ENCODE measurements at places on chromosomes 12 and 14.
A peak's percentile ranks its signal among the peaks of the same experiment; 100 is the strongest.

GRCh38 chr12:117064049-117064448 is 35.2 kb downstream of the TESC start:
- no peak for DNase-seq

GRCh38 chr14:106185837-106186233 is 659.5 kb downstream of the TMEM121 start:
- DNase-seq, result peak; percentile 57

- no peak for DNase-seq
These were observed 71.2 kb downstream of the GALNT4 start for GRCh38 chr12:89453121-89453978.

DNA sequence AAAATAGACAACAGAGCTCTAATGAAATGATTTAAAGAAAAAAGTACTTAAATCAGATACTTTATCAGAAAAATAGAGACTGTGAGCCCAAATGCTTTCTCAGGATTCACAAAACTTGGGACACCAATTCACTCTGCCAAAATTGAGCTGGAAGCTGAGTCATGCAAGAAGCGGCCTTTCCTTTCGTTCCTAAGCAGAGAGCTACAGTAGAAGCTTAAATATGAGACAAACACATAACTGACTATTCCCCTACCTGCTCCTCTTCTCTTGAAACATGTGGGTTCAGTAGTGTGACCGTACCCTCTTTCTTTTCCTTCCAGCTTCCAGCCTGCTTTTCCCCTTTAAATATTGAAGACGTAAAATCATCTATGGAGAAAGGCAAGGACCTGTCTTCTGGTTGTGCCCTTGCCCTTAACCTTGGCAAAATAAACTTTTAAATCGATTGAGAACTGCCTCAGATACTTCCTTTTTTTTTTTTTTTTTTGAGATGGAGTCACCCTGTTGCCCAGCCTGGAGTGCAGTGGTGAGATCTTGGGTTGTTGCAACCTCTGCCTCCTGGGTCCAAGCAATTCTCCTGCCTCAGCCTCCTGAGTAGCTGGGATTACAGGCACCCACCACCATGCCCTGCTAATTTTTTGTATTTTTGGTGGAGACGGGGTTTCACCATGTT is 4.4 kb upstream of the SDS start:
- DNase-seq, result no peak

- DNase-seq, result no peak
These were observed 635.7 kb upstream of the FLRT2 start for GRCh38 chr14:84894254-84894653.

DNA sequence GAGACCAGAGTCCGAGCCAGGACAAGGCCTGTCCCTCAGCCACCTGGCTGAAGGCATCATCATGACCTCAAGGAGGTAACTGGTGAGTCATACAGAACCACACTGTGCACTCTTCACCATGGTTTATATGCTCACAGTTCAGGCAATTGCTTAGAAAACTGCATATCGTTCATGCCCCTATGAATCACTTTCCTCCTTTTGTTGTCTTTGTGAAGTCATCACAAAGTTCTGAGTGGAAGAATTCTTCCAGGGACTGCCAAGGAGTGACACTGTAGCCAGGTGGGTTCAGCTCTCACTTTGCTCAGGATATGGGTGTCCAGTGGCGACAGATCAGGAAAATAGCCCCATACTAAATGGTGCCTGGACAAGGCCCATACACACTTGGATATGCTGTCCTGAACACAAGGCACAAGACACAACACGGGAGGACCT is 92.5 kb downstream of the DPF3 start:
- no peak for DNase-seq

DNA sequence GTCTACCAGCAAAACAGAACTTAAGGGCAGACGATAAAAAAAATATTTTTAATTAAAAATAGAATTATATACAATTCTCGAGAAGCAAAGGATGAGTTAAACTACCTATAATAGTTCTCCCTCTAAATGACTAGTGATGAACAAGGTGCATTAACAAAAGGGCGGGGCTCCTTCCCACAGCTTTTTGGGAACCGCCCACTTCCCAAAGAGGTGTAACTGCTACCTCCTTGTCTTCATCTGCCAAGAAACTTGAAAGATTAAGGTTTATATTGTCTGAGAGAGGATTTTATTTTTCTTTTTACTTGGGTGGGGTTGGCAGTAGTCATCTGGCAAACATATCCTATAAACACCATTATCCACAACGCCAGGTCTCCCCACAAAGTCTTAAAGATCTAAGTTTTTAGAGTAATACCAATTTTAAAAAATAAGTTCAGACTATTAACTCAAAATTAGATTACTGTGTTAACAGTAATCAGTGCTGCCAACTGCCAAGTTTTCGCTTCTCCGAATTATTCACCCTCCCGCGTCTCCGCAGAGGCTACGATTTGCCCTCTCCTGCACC is 938 bp downstream of the RALGAPA1 start:
- DNase-seq, result no peak

- no peak for DNase-seq
These were observed 10.7 kb downstream of the LLPH start for GRCh38 chr12:66119870-66120241.

DNA sequence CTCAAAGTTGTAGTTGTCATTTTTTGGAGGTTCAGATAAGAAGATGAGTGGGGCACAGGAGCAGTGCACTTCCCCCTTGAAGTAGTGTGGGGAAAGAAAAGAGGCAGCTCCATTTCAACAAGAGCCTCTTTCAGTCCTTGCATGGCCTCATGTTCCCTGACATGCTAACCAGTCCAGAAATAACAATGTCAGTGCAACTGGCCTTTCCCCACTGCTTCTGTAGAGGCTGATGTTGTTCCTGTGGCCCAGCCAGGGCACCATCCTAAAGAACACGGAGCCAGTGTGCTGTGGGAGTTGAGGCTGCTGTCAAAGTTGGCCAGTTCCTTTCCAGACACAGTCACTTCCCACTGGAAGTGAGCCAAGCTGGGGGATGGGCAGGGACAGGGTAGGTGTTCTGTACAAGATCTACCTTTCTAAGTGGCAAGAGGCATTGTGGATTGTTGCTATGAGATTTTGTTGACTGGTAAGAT is 77.7 kb upstream of the SLC38A2 start:
- no peak for DNase-seq

GRCh38 chr12:108712165-108712924 is 19.0 kb downstream of the CORO1C start:
- DNase-seq, result no peak

GRCh38 chr12:12725956-12726554 is 8.9 kb downstream of the CDKN1B start:
- DNase-seq, result no peak

DNA sequence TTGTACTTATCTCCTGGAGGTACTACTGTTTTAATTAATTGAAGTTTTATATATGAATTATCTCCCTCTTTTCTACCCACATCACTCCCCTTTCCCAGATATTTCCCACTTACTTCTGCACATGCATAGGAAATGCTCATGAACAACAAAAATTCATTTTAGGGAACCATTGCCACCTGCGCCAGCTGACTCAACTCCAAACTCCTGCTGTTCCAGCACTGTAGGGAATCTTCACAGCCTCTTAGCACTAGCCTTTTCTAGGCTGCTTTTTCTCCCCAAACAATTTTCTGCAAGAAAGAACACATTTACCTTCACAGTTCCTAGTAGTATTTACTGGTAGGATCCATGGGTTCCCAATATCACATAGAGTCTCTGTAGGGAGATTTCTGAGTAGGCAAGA is 268.4 kb downstream of the LRFN5 start:
- DNase-seq, result no peak

- no peak for DNase-seq
These were observed 83.7 kb downstream of the NOC4L start for GRCh38 chr12:132227782-132228475.

- no peak for DNase-seq
These were observed 1.7 kb upstream of the ITGA5 start for GRCh38 chr12:54420766-54421144.

Measured in CD4-positive, alpha-beta T cell treated with Interferon gamma for 1 hour (primary cell).